Thoracic aorta (tissue), 2 donors: ENCODE measurements at places on chromosomes 1 and 21.

DNA sequence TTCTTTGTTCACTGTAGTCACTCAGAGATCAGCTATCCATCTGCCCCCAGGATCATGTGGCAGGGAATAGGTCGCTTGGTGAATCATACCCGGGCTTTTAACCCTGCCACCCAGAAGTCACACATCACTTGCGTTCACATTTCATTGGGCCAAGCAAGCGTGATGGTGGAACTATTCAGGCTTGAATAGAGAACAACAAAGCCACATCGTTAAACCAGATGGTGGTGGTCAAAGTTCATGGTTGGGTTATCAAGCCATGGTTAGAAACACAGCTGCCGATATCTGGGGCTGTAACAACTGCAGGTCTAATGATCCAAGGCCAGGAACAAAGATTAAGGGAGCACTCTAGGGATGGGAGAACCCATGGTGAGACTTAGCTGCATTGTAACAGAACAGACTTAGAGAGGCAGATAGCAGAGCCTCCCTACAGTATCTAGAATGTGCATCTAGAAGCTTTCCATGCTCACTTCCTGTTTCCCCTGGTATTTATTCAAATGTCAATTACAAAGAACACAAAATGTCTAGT is 40.0 kb upstream of the PTPRC start:
- DNase-seq, result no peak

DNA sequence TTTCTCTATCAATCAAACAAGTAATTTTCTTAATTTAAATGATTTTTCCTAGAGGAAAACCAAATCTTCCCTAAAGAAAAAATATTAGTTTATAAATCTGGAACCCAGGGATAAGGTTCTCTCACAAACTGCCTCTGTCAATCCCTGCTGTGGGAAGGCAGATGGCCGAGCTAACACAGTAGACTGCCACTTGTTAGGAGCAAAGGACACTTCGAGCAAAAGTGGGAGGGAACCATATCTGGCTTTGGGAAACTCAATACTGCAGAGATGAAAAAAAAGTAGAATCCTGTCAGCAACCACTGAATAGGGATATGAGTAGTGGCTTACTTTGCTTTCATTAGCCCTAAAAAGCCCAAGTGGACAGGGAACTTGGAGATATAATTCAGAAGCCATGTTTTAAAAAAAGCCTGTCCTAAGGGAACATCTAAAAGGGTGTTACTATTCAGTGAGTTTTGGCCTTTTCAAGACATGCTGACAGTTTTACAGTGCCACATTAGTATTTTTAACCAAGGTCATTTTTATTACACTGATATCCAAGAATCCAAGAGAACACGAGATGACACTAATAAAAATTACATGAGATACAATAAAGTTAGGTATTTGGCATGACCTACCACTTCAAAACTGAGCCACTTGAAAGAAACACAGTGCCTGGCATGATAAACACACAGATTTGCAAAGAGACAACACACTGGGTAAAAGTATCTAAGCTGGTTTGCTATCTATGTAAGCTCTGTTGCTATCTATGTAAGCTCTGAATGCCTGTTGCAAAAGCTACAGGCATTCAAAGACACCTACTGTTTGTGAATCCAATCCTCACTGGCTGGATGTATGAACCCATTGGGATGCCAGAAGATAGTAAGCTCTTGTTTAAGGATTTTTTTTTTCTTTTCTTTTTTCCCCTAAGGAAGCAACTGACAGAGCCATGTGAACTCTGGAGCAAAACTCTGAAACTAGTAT is 21.4 kb downstream of the TEX38 start:
- DNase-seq, result no peak

- no peak for DNase-seq
Measured at GRCh38 chr1:203306965-203307541, 1.7 kb downstream of the BTG2 start.

DNA sequence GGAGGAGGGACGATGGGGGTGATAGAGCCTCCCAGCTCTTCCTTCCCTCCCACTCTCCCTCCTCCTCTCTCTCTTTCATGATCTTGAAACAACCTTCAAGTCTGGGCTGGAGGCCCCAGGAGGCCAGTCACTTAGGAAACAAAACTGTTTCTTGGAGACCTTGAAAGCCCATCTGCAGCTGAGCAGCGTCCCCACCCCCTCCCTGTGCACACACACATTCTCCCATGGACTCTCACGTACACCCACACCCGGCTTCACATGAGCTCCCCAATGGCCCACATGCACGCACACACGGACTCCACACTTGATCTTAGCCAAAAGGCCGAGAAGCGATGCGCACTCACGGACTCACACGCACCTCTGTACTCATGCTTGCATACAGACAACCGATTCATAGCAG is 3.2 kb upstream of the ATP1A2 start:
- DNase-seq, result no peak
